ENCODE measurements at places on chromosomes 7 and 10. TPM values are rescaled to one million over a fixed set of nuclear protein-coding genes. Genes with fewer than 3 reads are reported as not detected.

DNA sequence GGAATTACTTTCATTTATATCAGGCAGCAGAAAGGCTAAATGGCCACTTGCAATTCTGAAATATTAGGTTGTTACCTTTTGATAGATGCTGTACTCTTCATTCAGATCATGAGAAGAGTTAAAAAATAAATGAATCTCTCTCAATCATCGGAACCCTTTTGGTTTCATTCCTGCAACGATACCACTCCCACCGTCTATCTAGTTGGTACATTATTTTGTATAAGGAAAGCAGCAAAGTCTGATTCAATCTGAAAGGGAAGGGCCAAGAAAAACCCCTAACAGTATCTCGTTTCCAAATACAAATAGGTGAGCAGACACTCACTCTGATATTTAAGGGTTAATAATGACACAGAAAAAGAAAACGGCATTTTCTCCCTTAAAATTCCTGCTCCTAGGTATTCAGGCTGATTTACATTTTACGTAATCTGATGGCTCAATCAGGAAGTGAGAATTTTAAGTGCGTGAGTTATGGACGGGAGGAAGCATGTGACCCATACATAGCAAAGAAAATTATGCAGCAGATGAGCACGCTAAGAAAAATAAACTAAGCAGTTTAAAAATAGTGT lies 209.4 kb upstream of the KLF14 start:
- peaks cover 7% of the 10 kb centered on the region for H3K4me1 ChIP-seq
- no peaks in the 10 kb centered on the region for H3K36me3 ChIP-seq
- peak overlapping the region; percentile 17 for H3K4me3 ChIP-seq
- peak overlapping the region; percentile 76 for H3K27ac ChIP-seq
- H3K27me3 ChIP-seq: no peaks in the 10 kb centered on the region

- H3K27ac ChIP-seq: no peak overlapping the region
- H3K27me3 ChIP-seq: no peaks in the 10 kb centered on the region
- DNase-seq: no peak
- H3K4me3 ChIP-seq: no peak overlapping the region
- no peaks in the 10 kb centered on the region for H3K36me3 ChIP-seq
Measured at GRCh38 chr7:66069732-66070131, 5.9 kb upstream of the ASL start.

GRCh38 chr7:28570970-28571288 lies 158.6 kb downstream of the CREB5 start:
- H3K4me1 ChIP-seq: no peaks in the 10 kb centered on the region
- no peak overlapping the region for H3K4me3 ChIP-seq
- H3K27me3 ChIP-seq: no peaks in the 10 kb centered on the region
- no peaks in the 10 kb centered on the region for H3K36me3 ChIP-seq

DNA sequence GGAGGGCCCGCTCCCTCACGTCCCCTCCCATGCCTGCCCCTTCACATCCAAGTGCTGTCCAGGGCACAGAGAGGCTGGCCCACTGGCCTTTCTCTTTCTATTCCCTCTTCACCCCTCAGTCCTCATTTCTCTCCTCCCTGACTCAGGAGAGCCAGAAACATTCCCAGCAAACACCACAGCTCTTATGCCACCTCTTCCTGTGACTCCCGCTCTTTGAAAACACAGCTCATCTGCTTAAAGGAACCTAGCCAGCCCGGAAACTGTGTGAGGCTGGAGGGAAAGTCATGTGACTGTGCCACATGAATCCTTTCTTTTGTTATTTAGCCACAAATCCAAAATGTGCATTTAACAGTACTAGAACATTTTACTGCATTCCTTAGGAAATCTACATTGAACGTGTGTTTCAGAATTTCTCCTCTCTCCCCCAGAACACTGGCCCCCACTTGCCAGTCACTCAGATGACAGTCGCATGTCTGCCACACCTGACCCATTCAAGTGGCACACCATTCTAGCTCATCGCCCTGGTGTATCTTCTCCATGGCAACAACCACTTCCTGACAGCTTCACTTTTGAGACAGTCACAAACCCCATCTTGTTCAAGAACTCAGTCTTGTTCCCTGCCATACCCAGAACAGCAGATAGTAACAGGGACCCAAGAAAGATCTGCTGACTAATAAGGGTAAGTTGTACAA lies 42.8 kb downstream of the GRB10 start:
- H3K27ac ChIP-seq: no peak overlapping the region
- H3K36me3 ChIP-seq: no peaks in the 10 kb centered on the region
- peaks cover 5% of the 10 kb centered on the region for H3K4me1 ChIP-seq
- no peak overlapping the region for H3K4me3 ChIP-seq
- no peak for DNase-seq

VSTM2A gene
- total RNA-seq: 3.9 TPM

Data from prostate gland (tissue), 2 donors.